AG04450 (cell line): ENCODE measurements at places on chromosomes 1 and 21.

- DNase-seq: no peak
Observed at GRCh38 chr1:153359241-153359640, 1.6 kb downstream of the S100A9 start.

DNA sequence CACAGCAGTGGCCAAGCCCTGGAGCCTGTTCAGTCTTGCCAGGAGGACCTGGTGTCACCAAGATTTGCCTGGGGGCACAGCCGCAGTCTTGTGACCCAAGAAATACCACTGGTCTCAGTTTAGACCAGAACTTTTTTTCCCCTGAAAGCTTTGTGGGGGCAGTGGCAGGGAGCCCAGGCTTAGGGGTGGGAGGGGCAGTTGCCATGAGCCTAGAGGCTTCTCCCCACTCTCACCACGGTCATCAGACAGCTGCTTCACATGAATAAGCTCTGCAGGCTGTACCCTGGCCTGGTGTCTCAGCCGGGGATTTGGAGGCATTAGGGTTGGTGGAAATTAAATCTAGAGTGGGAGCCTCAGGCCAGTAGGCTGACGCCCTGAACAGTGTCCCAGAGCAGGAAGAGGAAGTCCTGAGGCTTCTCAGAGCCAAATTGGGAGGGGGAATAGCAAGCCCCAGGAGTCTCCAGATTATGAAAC is 73.7 kb downstream of the SLC16A1 start:
- no peak for DNase-seq

GRCh38 chr1:76764638-76765454 is 102.4 kb upstream of the ST6GALNAC5 start:
- DNase-seq: no peak

- peak; percentile 79 for DNase-seq
Observed at GRCh38 chr1:232477728-232478127, 152.2 kb downstream of the SIPA1L2 start.

DNA sequence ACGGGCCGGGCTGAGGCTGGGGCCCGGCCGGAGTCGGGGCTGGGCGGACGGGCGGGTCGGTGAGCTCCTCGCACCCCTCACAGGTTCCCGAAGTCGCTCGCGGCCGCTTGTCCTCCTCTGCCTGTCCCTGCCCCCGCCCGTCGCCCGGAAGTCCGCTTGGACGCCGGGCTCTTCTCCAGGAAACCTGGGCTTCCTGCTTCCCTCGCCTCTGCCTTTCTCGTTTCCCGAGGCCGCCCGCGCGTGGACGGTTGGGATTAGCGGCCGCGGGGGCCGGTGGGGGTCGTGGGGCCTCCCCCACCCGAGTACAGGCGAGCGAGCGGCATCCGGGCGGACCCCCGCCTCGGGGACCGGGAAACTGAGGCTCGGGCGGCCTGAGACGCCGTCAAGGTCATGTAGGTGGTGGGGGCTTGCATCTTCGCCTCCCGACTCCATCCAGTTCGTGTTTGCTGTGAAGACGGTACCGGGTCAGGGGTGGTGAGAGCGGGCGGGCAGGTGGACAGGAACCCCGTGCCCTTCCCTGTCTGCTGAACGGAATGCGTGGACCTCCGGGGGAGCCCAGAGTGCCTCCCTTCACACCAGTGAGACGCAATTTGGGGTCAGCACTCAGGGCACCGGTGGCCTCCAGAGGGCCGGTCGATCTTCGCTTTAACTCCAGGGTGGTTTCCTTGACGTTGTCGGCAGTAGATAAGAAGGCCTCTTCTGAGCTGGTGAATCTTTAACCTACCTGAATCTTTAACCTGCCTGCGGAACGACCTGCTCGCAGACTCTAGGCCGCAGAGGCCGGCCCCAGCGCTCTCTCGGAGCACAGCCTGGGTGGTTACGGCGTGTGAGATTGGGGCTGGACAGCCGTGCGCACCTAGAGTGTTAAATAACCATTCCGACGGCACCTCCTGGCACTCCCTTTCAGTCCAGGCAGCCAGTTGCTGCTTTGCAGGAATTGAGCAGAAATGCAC is 686 bp downstream of the ARF1 start:
- DNase-seq: no peak
